Central memory CD8-positive, alpha-beta T cell (primary cell): ENCODE measurements at places on chromosomes 3 and 15.

DNA sequence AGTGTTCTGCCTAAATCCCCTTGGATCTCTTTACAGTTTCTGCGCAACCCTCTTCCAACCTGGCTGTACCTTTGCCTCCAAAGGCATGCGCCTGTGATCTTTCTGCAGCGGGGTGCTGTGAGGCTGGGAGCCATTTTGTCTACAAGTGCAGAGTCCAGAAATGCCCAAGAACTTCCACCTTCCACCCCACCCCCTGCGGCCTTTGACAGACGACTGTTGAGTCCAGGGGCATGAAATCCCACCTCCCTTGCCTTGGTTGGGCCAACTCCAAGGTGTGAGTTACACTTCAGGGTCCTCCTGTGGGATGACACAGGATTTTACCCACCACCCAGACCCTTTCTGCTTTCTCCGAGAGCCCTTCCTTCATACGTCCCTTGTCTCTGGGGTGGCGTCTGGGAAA is 24.1 kb downstream of the HRH1 start:
- DNase-seq = no peak

GRCh38 chr3:155069729-155070128 is 10.4 kb upstream of the MME start:
- DNase-seq = no peak

GRCh38 chr3:13105896-13106250 is 32.6 kb upstream of the IQSEC1 start:
- no peak for DNase-seq

DNA sequence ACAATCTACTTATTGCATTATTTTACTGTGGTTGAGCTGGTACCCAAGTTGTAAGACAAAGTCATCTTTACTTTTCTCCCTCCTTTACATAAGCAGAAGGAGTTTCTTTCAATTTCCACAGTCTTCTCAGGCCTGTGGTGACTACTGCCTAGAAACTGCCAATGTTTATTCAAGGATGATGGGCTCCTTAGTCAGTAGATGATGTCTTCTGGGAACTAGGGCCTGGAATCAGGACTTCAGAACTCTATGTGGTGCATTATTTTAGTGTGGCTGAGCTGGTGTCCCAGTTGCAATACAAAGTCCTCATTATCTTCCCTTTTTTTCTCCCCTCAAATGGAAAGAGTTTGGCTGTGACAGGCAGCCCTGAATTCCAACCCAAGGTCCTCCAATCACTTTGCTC is 1762.5 kb downstream of the SI start:
- no peak for DNase-seq

DNA sequence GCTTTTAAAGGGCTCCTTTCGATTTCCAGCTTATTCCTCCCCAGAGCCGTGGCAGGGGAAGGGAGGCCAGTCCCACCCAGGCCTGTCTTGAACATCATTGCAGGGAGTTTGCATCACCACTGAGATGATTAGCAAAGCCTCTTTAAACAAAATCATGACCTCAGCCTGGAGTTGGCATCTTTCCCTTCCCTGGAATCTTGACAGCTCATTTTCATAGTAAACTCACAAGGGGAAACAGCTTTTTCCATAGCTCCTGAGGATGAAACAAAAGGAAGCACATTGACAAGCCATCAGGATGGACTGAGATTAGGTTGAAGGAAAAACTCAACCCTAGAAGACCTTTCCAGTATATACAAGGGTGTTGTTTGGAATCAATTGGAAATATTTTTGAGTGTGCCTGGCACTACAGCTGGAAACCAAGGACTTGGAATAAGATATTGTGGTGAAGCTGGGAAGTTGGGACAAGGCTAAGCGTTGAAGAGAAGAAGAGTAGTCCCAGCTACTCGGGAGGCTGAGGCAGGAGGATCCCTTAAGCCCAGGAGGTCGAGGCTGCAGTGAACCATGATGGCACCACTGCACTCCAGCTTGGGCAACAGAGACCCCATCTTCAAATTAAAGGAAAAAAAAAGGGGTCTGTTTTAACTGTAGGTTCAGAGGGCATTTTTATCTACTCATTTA is 3.1 kb upstream of the LARP6 start:
- no peak for DNase-seq

GRCh38 chr3:19543212-19543841 is 390.7 kb downstream of the EFHB start:
- no peak for DNase-seq

GRCh38 chr15:64596701-64597476 is 136.5 kb downstream of the ZNF609 start:
- DNase-seq = no peak

- no peak for DNase-seq
These were observed 169.6 kb upstream of the CDIN1 start for GRCh38 chr15:36409819-36410218.

DNA sequence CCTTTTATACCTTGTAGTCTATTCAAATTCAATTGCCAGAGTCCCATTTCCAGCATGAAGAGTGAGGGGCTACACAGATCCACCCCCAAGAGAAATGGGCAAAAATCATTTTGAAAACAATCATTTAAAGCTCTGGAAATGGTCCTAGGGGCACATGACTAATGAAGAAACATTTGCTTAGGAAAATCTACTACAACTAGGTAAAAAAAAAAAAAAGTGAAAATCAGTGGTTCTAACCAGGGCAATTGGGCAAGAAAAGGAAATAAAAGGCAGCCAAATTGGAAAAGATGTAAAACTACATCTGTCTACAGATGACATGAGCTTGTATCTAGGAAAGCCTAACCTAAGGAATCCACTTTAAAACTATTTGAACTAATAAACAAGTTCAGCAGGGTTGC is 9.4 kb downstream of the IMPG2 start:
- DNase-seq = no peak

- DNase-seq = no peak
These were observed 88.1 kb downstream of the ADAMTS17 start for GRCh38 chr15:100253640-100254039.

- no peak for DNase-seq
These were observed 11.9 kb upstream of the LEKR1 start for GRCh38 chr3:156814295-156814694.

DNA sequence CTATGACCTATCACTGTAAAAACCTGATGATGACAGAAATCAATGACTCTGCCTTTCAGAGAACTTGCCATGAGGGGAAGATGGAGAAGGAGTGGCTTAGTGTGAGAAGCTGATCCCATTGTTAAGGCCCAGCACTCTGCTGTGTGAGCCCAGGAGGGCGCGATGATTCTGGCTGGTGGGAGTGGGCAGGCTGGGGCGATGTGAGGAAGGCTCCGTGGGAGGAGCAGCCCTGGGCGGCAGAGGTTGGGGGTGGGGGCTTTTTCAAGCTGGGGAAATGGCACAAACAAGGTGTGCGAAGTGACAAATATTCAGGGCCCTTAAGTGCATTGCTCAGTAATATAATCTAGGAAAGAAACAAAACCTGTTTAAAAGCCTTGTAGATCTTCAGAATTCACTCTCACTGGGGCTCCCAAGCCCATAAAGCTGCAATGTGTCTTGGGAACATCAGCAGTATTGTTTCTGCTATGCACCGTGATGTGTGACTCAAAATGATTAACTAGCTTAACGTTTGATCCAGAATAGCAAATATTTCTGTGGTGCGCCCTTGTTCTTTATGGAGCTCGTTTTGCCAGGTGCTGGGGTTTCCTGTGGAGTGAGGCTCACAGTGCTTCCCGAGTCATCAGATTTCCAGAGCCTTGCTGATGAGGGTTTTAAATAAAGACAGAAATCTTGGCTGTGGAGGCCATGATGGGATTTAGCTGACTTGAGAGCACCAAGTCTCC is 141.0 kb downstream of the CHDH start:
- no peak for DNase-seq

- no peak for DNase-seq
These were observed 1.6 kb upstream of the ITGB5 start for GRCh38 chr3:124888482-124889441.

- no peak for DNase-seq
These were observed 88.8 kb downstream of the WDR72 start for GRCh38 chr15:53670701-53671100.

DNA sequence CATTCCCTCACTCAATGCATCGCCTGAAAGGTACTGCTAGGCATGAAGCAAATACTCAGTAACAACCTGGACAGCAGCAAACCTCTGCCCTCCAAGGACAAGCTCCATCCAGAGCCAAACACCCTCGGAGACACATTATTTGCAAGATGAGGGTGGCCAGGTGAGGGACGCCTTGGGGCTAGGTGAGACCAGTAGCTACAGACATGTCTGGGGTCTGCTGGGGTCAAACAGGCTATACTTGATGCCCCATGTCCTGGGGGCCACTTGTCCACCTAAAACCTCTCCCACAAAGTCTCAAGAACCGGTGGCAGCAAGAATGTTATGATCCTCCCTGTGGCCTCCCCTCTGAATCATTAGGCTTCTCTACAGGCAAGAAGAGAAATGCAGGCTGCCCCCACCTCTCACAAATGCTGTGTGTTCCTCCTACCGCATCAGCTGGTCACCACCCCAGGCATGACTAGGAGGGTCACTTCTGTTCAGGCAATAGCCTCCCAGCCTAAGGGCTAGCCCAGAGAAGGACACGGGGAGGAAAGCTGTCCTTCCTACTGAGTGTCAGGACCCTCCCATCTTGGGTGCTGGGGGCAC is 54.3 kb downstream of the TBC1D2B start:
- DNase-seq = no peak

DNA sequence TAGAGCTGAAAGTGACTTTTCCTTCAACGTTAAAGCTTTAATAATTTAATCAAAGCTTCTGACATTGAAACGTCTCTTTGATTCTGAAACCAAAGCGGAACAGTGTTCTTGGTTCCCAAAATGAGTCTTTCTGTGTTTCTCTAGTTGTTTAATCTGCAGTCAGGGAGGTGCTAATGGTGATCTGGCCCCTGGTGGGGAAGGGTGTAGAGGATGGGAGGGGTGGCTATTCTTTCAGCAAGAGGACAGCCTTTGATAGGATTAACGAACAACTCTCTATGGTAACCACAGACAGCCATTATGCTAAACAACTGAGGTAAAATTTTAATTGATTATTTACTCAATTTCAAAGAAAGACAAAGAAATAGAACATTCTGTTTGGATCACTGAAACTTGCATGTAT is 79.9 kb upstream of the CADPS start:
- DNase-seq = no peak

GRCh38 chr3:137300703-137301102 is 342.9 kb downstream of the IL20RB start:
- DNase-seq = no peak

GRCh38 chr15:93196135-93196670 is 107.2 kb upstream of the RGMA start:
- DNase-seq = no peak

GRCh38 chr3:106428565-106428994 is 559.8 kb upstream of the CBLB start:
- no peak for DNase-seq

DNA sequence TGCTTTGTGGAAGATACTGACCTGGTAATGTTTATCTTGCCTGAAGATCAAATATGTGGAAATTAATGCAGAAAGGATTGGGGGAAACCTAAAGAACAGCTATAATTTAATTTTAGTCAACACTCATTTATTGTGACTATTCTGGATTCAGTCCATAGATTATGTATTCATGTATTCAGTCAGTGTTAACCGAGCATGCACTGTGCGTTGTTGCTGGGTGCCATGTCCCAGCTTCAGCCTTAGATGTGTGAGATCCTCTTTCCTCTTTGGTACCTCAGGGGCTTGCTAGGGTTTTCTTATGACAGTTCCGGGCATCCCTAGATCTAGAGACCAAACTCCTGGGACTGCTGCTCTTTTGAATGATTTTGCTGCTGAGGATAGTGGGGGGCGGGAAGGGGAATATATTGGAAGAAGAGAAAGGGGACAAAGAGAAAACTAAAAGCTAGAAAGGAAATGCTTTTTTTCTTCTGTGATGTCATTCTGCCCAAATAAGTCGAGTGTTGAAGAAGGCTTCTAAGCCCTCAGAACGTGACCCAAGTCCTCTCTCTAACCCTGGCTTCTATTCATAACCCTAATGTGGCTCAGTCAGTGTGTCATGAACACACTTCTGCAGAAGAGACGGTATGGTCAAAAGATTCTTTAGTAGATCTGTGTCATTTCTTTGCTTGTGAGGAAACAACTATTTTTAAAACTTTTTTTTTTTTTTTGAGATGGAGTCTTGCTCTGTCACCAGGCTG is 33.5 kb downstream of the STARD9 start:
- DNase-seq = no peak

- no peak for DNase-seq
These were observed 3.6 kb downstream of the CCRL2 start for GRCh38 chr3:46410669-46411068.

GRCh38 chr3:157857440-157857839 is 248.8 kb downstream of the SHOX2 start:
- no peak for DNase-seq

GRCh38 chr3:104359546-104359945 is 1007.2 kb upstream of the ALCAM start:
- no peak for DNase-seq

DNA sequence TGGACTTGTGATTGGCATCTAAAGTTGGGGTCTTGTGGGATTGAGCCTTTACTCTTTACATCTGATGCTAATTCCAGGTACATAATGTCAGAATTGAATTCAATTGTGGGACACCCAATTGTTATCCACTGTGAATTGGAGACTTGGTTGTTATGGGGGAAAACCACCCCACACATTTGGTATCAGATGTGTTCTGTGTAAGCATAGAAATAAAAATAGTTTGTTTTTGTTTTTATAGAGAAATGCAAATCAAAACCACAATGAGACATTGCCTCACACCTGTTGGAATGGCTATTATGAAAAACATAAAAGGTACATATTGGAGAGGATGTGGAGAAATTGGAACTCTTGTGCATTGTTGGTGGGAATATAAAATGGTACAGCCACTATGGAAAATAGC is 58.5 kb downstream of the CPA3 start:
- DNase-seq = no peak

DNA sequence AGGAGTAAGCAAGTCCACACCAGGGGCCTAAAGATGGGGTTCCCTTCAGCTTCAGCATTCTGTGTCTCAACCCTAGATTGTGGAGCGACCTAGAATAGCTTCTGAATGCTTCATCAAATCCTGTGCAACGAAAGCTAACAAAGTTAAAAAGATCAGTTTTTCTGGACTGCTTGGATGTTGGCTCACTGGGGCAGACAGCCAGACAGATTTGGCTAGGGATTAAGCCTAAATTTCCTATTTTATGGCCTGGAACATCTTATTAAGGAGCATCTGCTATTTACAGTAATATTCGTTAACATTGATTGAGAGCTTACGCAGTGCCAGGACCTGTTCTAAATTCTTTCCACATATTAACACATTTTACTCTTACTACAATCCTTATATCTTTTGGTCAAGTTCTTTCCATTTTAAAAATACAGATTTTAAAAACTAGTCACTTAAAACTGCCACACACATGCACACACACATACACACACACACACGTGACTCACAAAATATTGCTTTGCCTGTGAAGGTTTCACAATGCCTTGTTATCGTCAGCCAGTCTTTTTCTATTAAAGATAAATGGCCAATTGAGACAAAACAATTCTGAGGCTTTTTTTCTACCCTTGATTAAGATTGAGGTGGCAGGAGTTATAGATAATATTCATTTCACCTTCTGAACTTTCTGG is 173.3 kb upstream of the SNTN start:
- DNase-seq = no peak
